ENCODE measurements at places on chromosomes 6 and 20. TPM values are rescaled to one million over a fixed set of nuclear protein-coding genes. Genes with fewer than 3 reads are reported as not detected.
A peak's percentile ranks its signal among the peaks of the same experiment; 100 is the strongest.

- no peak for DNase-seq
- H3K36me3 ChIP-seq, result no peaks in the 10 kb centered on the region
- H3K4me3 ChIP-seq, result no peak overlapping the region
- peaks cover 4% of the 10 kb centered on the region for H3K4me1 ChIP-seq
- H3K27ac ChIP-seq, result no peak overlapping the region
These were observed 9.6 kb downstream of the KCNS1 start for GRCh38 chr20:45091366-45091765.

DNA sequence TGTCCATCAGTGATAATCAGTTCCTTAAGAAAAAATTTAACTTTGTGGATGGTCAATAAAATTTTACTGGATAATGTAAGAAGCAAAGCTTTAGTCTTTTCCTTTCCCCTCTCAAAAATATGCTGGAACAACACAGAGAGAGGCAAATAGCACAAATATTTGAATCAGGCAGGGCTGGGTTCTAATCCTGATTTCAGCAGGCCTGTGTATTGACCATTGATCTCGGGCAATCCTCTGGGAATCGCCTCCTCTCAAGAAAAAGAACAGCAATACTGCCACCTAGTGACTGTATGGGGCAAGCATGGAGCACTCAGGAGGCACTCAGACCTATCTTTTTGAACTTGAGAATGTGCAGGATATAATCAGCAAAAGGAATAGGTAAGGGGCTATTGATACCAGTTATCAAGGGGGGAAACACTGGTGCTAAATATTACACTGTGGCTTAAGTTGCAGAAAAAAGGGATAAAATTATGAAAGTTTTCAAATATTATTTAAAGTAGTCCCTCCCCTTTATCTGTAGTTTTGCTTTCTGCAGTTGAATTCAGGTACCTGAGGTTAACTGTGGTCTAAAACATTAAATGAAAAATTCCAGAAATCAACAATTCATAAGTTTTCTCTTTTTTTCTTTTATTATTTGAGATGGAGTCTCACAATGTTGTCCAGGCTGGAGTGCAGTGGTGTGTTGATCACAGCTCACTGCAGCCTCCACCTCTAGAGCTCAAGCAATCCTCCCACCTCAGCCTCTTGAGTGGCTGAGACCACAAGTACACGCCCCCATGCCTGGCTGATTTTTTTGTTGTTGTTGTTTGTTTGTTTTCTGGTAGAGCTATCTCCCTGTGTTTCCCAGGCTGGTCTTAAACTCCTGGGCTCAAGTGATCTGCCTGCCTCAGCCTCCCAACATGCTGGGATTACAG, 91.8 kb upstream of the NHSL1 start:
- no peaks in the 10 kb centered on the region for H3K36me3 ChIP-seq
- no peaks in the 10 kb centered on the region for H3K27me3 ChIP-seq

The OPRM1 gene
- total RNA-seq, result not detected

GRCh38 chr20:63706852-63707557, 771 bp downstream of the ARFRP1 start:
- H3K4me1 ChIP-seq, result peaks cover 16% of the 10 kb centered on the region
- peak overlapping the region; percentile 97 for H3K4me3 ChIP-seq
- DNase-seq, result peak; percentile 72

- no peaks in the 10 kb centered on the region for H3K36me3 ChIP-seq
- H3K27me3 ChIP-seq, result no peaks in the 10 kb centered on the region
- DNase-seq, result no peak
- no peak overlapping the region for H3K4me3 ChIP-seq
- no peaks in the 10 kb centered on the region for H3K4me1 ChIP-seq
These were observed 7.8 kb downstream of the ABHD12 start for GRCh38 chr20:25382704-25383370.

DNA sequence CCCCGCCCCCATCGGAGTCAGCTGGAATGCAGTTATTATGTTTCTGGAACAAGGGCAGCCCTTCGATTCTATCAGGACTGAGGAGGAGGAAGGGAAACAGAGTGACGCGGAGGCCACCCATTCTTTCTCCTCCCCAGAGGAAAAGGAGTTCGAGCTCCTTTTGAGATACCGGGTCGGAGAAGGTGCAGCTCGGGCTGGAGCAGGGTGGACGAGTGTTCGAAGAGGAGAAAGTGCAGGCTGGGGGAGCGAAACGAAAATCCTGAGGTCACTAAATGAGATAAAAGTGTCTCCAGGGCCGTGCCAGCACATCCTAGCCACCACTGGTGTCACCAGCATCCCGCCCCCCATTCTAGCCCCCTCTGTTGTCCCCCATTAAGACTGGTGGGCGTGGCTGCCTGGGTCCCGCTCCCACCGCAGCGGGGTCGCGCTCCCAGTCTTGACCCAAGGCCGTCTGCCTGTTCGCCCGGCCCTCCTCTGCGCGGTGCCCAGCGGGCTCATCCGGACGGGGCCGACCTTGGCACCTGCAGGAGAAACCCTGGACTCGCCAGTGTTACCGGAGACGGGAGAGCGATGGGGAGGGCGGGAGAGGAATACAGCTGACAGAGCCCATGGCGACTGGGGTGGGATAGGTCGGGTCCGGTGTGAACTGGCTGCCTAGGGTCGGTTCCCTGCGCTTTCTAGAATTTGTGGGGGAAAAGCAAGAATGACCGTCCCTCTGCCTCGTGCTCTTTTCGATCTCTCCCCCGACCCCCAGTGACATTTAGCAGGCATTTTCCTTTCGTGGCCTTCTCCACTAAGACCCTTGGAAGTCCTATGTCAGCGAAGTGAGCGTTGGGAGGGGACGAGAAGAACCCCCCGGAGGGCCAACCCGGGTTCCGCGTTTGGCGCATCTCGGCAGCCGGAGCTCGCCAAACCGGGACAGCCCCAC, 16.2 kb downstream of the FOXA2 start:
- DNase-seq, result no peak
- no peaks in the 10 kb centered on the region for H3K36me3 ChIP-seq
- no peak overlapping the region for H3K27ac ChIP-seq
- no peaks in the 10 kb centered on the region for H3K4me1 ChIP-seq
- no peak overlapping the region for H3K4me3 ChIP-seq

GRCh38 chr20:47521059-47521808, 19.5 kb downstream of the NCOA3 start:
- DNase-seq, result no peak
- H3K4me1 ChIP-seq, result no peaks in the 10 kb centered on the region
- no peaks in the 10 kb centered on the region for H3K36me3 ChIP-seq
- H3K27ac ChIP-seq, result no peak overlapping the region
- H3K27me3 ChIP-seq, result no peaks in the 10 kb centered on the region

The GSTA2 gene
- total RNA-seq, result not detected

- no peak for DNase-seq
- H3K36me3 ChIP-seq, result no peaks in the 10 kb centered on the region
- H3K4me1 ChIP-seq, result peaks cover 33% of the 10 kb centered on the region
- no peak overlapping the region for H3K27ac ChIP-seq
- H3K4me3 ChIP-seq, result no peak overlapping the region
These were observed 31.6 kb downstream of the DSE start for GRCh38 chr6:116402108-116402937.

DNA sequence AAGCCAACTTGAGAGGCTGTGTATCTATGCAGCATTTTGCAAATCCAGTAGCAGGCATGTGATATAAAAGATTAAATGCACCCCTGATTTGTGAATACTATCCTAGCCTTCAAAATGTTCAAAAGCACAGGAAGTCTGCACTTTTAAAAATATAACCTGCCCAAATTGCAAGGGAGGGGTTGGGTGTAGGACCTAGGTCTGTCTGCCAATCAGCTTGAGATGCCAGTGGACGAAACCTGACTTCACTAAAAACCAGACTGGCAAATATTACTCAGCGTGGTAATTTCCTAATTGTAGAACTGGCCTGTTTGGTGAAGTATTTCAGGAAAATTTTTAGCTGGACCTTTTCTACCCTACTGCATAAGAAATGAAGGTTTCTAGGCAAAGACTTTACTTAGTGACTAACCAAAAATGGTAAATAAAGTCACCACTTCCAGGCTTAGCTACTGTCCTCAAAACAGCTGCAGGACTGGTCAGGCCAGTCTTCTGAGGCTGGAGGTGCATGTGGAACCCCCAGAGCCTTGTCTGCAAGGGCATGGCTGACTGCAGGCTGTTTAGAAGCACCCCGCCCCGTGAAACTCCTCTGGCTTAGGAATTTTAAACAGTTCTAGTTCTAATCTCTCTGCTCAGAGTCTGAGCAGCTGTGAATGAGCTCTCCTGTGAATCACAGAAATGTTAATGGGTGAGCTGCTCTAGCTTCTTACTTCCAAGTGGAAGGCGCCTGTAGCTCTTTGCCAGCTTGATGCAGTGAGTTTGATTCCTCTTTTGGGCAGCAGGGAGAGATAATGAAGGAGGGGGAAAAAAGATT, 104.4 kb upstream of the ESR1 start:
- no peak overlapping the region for H3K4me3 ChIP-seq
- peaks cover 11% of the 10 kb centered on the region for H3K4me1 ChIP-seq
- no peak overlapping the region for H3K27ac ChIP-seq
- H3K27me3 ChIP-seq, result no peaks in the 10 kb centered on the region

DNA sequence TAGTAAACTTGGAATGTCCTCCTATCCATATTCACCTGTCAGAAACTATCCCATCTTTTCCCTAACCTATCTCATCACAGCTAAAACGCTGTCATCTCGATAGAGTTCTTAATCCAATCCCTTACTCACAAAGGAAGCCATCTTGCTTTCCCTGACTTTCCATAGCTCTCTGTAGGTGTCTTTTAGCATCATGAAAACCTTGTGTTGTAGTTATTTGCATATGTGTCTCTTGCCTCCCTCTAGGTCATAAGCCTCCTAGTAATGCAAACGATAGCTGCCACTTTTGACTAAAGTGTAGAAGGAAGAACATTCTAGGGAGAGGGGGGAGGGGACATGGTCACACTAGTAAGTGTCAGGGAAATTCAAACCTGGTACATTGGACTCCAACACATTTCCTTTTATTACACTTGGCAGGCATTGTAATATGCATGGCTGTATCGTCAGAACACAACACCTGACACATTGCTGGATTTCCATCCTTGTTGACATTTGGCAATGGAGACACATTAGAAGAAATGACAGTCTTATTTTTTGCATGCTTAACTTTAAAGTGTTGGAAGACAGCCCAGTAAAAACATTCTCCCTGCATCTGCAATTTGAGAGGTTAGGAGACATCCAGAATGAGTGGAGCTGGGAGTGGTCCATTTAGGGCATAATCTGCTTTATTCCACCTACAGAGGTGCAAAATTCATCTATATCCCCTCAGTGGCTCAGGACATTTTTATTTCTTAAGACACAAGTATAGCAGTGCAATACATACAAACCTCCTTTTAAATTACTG, 283.4 kb downstream of the HAO1 start:
- H3K4me3 ChIP-seq, result no peak overlapping the region
- H3K27ac ChIP-seq, result no peak overlapping the region
- no peaks in the 10 kb centered on the region for H3K4me1 ChIP-seq
- H3K36me3 ChIP-seq, result no peaks in the 10 kb centered on the region

- peaks cover 32% of the 10 kb centered on the region for H3K4me1 ChIP-seq
- H3K27me3 ChIP-seq, result no peaks in the 10 kb centered on the region
These were observed 609 bp downstream of the OGFRL1 start for GRCh38 chr6:71289039-71289801.

The DXO gene
- 7.4 TPM for total RNA-seq

DNA sequence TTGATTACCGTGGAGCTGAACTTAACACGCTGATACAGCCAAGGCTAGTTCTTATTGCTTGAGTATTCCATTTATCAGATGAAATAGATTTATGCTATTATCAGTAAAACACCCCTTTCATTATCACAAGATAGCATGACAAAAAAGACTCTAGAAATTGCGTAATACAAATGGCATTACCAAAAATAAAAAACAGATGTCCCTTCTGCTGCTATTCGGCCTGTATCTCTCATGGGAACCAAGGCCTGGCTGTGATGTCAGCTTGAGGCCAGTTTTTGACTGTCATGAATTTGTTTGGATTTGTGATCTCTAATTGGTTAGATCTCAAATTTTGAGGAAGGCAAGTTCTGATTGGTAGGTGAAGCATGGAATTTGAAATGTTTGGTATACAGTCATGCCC, 25.2 kb downstream of the MEI4 start:
- H3K36me3 ChIP-seq, result no peaks in the 10 kb centered on the region
- no peaks in the 10 kb centered on the region for H3K27me3 ChIP-seq
- H3K27ac ChIP-seq, result no peak overlapping the region

- H3K36me3 ChIP-seq, result no peaks in the 10 kb centered on the region
- H3K27ac ChIP-seq, result no peak overlapping the region
- no peak overlapping the region for H3K4me3 ChIP-seq
- no peaks in the 10 kb centered on the region for H3K27me3 ChIP-seq
These were observed 17.9 kb upstream of the CCDC170 start for GRCh38 chr6:151475653-151476523.

DNA sequence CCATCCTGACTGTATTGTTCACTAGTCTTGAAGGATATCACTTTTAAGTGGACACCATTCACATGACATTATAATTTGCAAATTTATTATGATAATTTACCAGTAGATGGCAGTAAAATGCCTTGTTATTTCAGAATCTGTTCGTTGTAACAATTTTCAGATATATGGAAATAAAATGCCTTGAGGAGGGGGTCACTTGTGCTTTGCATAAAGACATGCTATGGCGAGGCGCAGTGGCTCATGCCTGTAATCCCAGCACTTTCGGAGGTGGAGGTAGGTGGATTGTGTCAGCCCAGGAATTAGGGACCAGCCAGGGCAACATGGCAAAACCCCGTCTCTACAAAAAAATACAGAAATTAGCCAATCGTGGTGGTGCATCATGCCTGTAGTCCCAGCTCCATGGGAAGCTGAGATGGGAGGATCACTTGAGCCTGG, 9.0 kb upstream of the NCOA6 start:
- DNase-seq, result no peak
- H3K27ac ChIP-seq, result no peak overlapping the region
- no peaks in the 10 kb centered on the region for H3K36me3 ChIP-seq
- no peaks in the 10 kb centered on the region for H3K27me3 ChIP-seq

The JPH2 gene
- 76.6 TPM for total RNA-seq

DNA sequence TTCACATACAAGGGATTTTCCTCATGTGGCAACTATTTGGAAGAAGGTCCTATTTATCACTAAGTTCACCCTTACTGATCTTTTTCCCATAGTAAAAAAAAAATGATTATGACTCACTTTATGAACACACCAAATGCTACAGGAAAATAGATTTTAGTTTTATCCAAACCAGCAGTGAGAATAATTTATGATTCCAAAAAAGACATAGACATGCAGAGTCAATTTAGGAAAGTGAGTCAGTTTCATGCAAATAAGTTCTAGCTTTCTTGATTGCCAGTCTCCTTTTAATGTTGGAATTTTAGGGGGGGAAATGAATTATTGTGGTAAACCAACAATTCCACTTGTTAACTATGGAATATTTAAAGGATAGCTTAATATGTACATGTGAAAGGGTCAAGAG, 64.0 kb upstream of the RNF146 start:
- DNase-seq, result no peak
- H3K4me3 ChIP-seq, result no peak overlapping the region
- peaks cover 4% of the 10 kb centered on the region for H3K36me3 ChIP-seq

- H3K4me1 ChIP-seq, result no peaks in the 10 kb centered on the region
- H3K27me3 ChIP-seq, result peaks cover 11% of the 10 kb centered on the region
- no peak overlapping the region for H3K27ac ChIP-seq
- no peak for DNase-seq
- no peak overlapping the region for H3K4me3 ChIP-seq
- no peaks in the 10 kb centered on the region for H3K36me3 ChIP-seq
These were observed 6.6 kb upstream of the CCR6 start for GRCh38 chr6:167116109-167116837.
